ENCODE measurements at places on chromosomes 13 and 19.

GRCh38 chr19:50458396-50459066 is 17.8 kb upstream of the EMC10 start:
- DNase-seq = no peak

GRCh38 chr19:49422407-49423070 is 702 bp downstream of the PTH2 start:
- peak; percentile 35 for DNase-seq

DNA sequence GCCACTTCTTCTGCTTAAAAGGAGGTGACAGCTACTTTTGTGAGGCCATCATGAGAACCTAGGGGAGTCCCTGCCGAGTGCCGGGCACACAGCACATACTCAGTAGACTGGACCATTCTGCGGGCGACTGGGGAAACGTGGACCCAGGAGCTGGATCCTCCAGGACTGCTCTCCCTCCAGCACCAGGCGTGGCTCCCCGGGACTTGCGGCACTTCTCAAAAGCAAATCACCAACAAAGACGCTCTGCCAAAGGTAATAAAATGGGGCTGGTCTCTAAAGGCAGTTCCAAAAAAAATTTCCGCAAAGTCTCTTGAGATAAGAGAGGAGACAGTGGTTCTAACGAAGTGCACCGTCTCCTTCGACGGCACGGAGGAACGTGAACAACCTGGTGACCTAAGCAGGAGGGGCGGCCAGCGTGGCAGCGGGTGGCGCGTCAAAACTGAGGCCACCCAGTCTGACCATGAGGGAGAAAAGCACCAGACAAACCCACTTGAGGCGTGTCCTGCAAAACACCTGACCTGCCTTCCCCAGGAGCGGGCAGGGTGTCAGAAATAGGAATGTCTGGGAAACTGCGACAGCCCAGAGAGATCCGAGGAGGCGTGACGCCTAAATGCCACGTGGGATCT is 1.4 kb upstream of the TMPRSS9 start:
- no peak for DNase-seq

- DNase-seq = no peak
Measured at GRCh38 chr13:51768976-51769375, 35.0 kb downstream of the DHRS12 start.

- no peak for DNase-seq
Measured at GRCh38 chr13:93889430-93889951, 590.0 kb downstream of the DCT start.

DNA sequence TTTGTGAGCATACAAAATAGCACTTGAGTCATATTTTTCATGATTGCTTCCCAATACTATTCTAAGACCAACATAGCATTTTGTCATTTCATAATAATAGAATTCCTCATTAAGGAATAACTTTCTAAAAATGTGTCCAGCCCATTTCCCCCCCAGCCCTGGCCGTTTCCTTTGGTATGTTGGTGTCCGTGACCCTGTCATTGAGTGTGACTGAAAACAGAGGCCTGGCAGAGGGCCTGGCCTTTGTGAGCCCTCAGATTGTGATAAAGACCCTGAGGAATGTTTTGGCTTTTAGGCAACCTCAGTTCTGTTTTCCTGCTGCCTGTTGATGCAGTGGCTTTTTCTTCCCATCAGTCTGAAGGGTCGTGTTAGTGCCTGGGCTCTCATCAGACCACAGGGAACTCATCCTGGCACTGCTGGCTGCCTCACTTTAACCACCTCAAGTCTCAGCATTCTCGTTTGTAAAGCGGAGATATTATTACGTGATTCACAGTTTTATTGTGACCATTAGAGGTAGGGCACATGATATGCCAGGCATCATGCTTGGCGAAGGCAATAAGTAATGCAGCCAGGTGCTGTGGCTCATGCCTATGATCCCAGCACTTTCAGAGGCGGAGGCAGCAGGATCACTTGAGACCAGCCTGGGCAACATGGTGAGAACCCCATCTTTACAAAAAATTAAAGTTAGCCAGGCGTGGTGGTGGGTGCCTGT is 13.8 kb downstream of the SPINT2 start:
- no peak for DNase-seq

DNA sequence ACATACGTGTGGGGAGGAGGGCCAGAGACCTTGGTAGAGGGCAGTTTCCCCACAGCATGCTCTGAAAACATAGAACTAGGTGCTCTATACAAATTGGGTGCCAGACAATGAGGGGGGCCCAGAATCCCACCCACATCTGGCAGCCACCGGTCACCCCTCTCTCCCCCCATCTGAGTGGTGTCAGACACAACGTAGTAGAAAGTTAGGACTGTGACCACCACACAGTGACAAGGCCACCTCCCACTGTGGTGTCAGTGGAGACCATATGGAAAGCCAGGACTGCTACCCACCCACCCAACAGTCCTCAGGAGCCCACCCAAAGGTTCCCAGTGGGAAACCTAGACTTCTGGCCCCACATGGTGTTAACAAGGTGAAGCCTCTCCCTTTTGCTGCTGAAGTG is 2.1 kb upstream of the ATP4B start:
- no peak for DNase-seq

DNA sequence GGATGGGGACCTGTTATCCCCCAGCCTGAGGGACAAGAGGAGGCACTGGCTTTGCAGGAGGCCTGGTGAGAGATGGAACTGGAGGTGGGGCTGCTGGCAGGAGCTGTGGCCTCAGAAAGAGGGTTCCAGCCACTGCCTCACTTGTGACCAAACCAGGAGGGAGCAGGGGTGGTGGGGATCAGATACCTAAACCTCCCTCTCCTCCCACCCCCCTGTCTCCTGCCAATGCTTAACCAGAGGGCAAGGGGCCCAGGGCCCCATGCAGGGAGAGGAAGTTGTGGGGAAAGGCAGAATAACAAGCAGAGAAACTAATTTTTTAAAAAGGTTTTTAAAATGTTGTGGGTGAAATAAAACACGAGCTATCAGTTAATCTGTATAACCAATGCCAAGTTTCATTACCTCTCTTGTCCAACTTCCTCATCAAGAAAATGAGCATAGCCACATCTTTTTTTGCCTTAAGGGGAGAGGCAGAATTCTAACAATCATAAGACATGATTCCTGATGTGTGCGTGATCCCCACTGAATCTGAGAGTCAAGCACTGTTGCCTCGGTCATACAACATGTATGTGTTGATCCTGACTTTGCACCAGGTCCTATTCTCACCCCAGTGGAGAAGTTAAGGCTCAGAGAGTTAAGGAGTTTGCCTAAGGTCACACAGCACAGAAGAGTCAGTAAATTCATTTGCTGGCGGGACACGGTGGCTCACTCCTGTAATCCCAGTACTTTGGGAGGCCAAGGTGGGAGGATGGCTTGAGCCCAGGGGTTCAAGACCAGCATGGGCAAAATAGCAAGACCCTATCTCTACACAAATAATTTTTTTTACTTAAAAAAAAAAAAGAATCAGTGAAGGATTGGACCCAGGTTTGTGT is 12.9 kb downstream of the FXYD5 start:
- no peak for DNase-seq

- DNase-seq = no peak
Measured at GRCh38 chr13:25581351-25581750, 209.6 kb downstream of the ATP8A2 start.

Measured in stimulated activated CD4-positive, alpha-beta T cell treated with anti-CD3 and anti-CD28 coated beads, Interleukin-4, amount 100 ng/mL, for 24 hours (primary cell).